Airway epithelial cell (primary cell): ENCODE measurements at places on chromosomes 3 and 15. TPM values are rescaled to one million over a fixed set of nuclear protein-coding genes. Genes with fewer than 3 reads are reported as not detected.

Gene NR2F2
- 9.0 and 12.8 TPM in 2 replicates for total RNA-seq

Gene SOX14
- total RNA-seq = not detected in 2 replicates

Gene PLIN1
- 0.07 and 0.28 TPM in 2 replicates for total RNA-seq

Gene SLC49A4
- total RNA-seq = 13.3 and 14.0 TPM in 2 replicates

Gene MYH15
- 0.19 and 0.21 TPM in 2 replicates for total RNA-seq

Gene PSTPIP1
- 0.42 and 11.4 TPM in 2 replicates for total RNA-seq

Gene CLDN18
- total RNA-seq = not detected in 2 replicates

Gene SLCO3A1
- 4.3 and 6.5 TPM in 2 replicates for total RNA-seq

Gene VIPR1
- 6.6 and 9.1 TPM in 2 replicates for total RNA-seq

Gene SLC15A2
- 1.1 and 3.0 TPM in 2 replicates for total RNA-seq

Gene SUMF1
- total RNA-seq = 36.4 and 43.0 TPM in 2 replicates

Gene PLAAT1
- total RNA-seq = 1.6 and 2.0 TPM in 2 replicates

Gene ALG1L2
- total RNA-seq = not detected in 2 replicates

Gene SCG3
- not detected in 2 replicates for total RNA-seq
